Activated naive CD4-positive, alpha-beta T cell treated with anti-CD3 and anti-CD28 coated beads for 36 hours (primary cell): ENCODE measurements at places on chromosomes 7 and 10.

GRCh38 chr7:35695473-35695850 lies 527 bp upstream of the HERPUD2 start:
- peak overlapping the region; percentile 96 for H3K27ac ChIP-seq
- peaks cover 9% of the 10 kb centered on the region for H3K36me3 ChIP-seq
- H3K4me1 ChIP-seq, result peaks cover 37% of the 10 kb centered on the region
- DNase-seq, result peak; percentile 56
- H3K27me3 ChIP-seq, result no peaks in the 10 kb centered on the region
- peak overlapping the region; percentile 94 for H3K4me3 ChIP-seq

DNA sequence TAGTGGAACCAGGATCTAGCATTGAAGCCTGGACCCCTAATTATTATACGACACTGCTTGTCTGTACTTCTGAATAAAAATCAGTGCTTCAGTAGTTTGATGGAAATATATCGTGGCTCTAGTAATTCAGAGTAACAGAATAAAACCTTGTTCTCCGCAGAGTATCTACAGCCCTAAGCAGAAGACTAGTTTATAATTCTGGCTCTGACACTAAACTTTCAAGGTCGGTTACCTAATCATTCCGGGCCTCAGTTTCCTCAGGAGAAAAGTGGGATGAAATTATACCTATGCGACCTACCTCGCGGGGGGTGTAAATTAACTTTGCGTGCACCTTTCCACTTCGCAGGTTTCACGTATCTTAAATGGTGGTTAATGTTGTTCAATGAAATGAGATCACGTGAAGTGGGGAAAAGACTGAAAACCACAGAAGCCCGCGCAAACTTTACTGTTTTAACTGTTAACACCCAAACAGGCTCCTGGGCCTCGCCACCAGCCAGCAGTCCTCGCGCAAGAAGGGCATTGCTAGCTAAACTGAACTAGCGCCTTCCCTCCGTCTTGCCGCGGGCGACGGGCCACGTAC lies 615 bp downstream of the THAP5 start:
- peak; percentile 59 for DNase-seq
- peak overlapping the region; percentile 98 for H3K4me3 ChIP-seq
- H3K27ac ChIP-seq, result peak overlapping the region; percentile 99

- no peak for DNase-seq
- peaks cover 5% of the 10 kb centered on the region for H3K4me1 ChIP-seq
- no peak overlapping the region for H3K27ac ChIP-seq
- H3K27me3 ChIP-seq, result peaks cover 60% of the 10 kb centered on the region
- no peak overlapping the region for H3K4me3 ChIP-seq
Measured at GRCh38 chr7:64880322-64881297, 22.5 kb upstream of the ZNF273 start.

GRCh38 chr7:26022982-26023381 lies 129.0 kb upstream of the NFE2L3 start:
- H3K27ac ChIP-seq, result no peak overlapping the region
- H3K36me3 ChIP-seq, result no peaks in the 10 kb centered on the region
- H3K27me3 ChIP-seq, result peaks cover 9% of the 10 kb centered on the region
- H3K4me1 ChIP-seq, result no peaks in the 10 kb centered on the region

DNA sequence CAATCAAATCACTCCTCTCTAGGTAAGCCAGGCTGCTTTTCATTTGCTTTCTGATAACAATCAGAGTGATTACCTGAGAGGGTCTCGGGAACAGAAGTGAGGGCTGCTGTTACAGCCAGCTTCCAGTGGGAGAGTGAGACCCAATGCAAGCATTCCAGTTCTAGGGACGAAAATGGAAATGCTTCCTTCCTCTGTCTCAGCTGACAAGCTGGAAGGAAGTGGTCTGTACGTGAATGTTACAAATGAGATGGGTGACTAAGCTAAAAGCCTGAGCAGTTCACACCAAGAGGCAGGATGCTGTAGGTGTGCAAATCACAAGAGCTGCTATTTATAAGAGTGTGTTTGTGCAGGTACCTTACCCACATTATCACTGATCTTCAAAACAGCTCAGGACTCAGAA lies 772.4 kb downstream of the GRID1 start:
- peaks cover 19% of the 10 kb centered on the region for H3K4me1 ChIP-seq
- DNase-seq, result no peak
- H3K27me3 ChIP-seq, result no peaks in the 10 kb centered on the region
- H3K27ac ChIP-seq, result no peak overlapping the region

DNA sequence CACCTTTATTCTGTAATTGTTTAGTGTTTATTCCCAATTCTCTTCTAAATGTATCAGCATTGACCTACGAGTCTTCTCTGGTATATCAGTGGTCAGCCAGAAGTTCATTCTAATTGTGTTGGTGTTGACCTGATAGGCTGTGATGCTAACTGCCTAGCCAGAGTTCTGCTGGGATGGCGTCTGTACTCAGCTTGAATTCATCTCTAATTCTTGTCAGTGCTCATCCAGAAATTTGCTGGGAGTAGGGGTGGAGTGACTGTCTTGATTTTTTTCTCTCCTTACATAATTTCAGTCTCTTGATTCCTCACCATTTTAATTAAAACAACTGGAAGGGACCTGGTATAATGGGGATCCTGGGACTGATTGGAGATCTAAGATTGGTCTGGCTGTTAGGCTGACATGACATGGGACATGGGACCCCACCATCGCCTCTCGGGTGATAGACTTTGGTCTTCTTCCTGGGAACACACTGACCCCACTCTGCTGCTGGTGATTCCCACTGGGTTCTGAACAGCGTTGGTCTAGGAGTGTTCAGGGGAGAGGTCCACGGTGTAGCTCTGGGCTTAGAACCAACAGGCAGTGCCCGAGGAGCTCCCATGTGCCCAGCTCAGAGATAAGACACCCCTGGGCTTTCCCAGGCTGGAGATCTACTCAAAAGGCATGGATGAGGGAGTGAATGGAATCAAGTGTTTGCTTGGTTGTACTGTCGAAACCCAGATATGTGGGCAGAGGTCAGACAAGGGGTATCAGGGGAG lies 3.8 kb downstream of the NEURL1 start:
- H3K4me3 ChIP-seq, result no peak overlapping the region
- no peak overlapping the region for H3K27ac ChIP-seq
- H3K27me3 ChIP-seq, result peaks cover 59% of the 10 kb centered on the region
- no peaks in the 10 kb centered on the region for H3K36me3 ChIP-seq
- DNase-seq, result no peak

DNA sequence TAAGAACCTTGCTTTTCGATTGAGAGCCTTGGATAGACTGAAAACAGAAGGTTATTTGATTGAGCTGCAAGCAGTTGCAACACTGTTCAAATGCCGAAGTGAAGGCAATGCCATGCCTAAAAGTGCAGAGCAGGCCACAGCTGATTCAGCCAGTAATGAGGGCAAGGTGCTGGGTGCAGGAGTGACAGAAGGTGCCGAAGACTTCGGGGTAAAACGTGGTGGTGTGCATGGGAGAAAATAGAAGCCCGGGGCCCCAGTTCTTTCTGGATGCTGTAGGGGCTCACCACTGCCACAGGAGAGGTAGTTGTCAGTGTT lies 43.6 kb upstream of the GATAD1 start:
- peaks cover 2% of the 10 kb centered on the region for H3K36me3 ChIP-seq
- no peaks in the 10 kb centered on the region for H3K27me3 ChIP-seq
- H3K4me1 ChIP-seq, result peaks cover 12% of the 10 kb centered on the region
- no peak for DNase-seq

DNA sequence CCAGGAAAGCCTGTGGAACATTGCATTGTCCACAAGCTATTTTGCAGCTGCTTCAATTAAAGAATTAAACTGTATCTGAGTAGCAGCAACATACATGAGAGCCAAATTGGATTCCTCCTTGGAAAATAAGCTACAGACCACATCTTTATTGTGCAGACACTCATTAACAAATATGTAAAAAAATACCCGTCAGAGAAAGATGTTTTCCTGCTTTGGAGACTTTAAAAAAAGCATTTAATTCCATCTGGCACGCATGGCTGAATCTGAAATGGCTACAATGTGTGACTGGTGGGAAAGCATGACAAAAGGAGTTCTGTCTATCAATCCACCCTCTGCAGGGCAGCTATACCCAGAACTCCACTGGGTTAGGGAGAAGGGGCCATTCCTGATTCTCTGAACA lies 73.1 kb upstream of the HPS1 start:
- H3K4me3 ChIP-seq, result no peak overlapping the region
- H3K36me3 ChIP-seq, result no peaks in the 10 kb centered on the region
- peaks cover 7% of the 10 kb centered on the region for H3K27me3 ChIP-seq

- no peak overlapping the region for H3K27ac ChIP-seq
- no peak overlapping the region for H3K4me3 ChIP-seq
Measured at GRCh38 chr10:14737808-14738545, 36.7 kb downstream of the FAM107B start.

DNA sequence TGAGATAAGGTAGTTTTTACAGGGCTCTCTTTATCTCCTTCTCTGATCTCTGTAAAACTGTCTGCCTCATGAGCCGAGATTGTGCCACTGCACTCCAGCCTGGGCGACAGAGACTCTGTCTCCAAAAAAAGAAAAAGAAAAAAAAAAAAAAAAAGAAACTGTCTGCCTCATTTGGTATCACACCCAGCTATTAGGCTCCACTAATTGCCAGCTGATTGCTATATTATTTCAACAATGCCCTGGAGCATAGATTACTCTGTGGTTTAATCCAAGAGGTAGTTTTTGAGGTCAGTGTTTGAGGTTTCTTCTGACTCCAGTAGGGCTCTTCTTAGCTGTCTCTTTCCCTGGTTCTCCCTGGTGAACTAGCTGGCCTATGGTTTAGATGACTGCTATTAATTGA lies 268.1 kb upstream of the PLPP4 start:
- no peaks in the 10 kb centered on the region for H3K27me3 ChIP-seq
- H3K4me1 ChIP-seq, result no peaks in the 10 kb centered on the region
- H3K27ac ChIP-seq, result no peak overlapping the region
- H3K4me3 ChIP-seq, result no peak overlapping the region
- H3K36me3 ChIP-seq, result no peaks in the 10 kb centered on the region

DNA sequence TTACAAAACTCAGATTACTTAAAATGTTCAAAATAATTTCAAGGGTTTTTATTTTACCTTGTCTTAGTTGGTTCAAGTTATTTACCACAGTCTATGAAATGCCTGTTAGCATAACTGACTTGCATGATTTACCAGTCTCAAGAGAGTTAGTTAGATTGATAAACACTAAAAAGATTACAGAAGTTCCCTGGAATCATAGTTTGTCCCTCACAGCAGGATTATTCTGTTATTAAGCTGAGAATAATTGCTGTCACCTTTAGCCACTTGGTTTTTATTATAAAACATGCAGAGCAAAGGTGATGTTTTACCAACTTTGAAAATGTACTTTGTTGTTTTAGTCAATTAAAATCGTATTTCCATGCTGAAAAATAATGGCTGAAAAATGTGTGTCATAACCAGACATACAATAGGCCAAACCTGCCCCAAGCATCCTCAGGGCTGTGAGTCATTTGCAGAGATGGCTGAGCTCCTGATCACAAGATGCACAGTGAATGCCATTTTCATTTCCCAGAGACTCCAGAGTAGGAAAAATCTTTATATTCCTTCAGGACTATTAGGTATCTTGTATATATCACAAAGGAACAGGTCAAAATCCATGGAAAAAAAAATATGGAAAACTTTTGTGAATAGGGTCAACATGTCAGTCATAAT lies 87.8 kb upstream of the DKK1 start:
- H3K4me3 ChIP-seq, result no peak overlapping the region
- no peaks in the 10 kb centered on the region for H3K4me1 ChIP-seq
- H3K36me3 ChIP-seq, result no peaks in the 10 kb centered on the region
- peaks cover 7% of the 10 kb centered on the region for H3K27me3 ChIP-seq
- no peak overlapping the region for H3K27ac ChIP-seq
- DNase-seq, result no peak

- H3K27ac ChIP-seq, result peak overlapping the region; percentile 95
- H3K4me1 ChIP-seq, result peaks cover 47% of the 10 kb centered on the region
- H3K27me3 ChIP-seq, result no peaks in the 10 kb centered on the region
- peaks cover 7% of the 10 kb centered on the region for H3K36me3 ChIP-seq
- DNase-seq, result peak; percentile 51
Measured at GRCh38 chr7:39624442-39624807, 1.1 kb downstream of the RALA start.

GRCh38 chr7:13627455-13627854 lies 362.0 kb downstream of the ETV1 start:
- DNase-seq, result no peak
- no peaks in the 10 kb centered on the region for H3K4me1 ChIP-seq
- H3K4me3 ChIP-seq, result no peak overlapping the region

- no peaks in the 10 kb centered on the region for H3K36me3 ChIP-seq
- no peak overlapping the region for H3K27ac ChIP-seq
- DNase-seq, result no peak
Measured at GRCh38 chr10:60417024-60417423, 27.3 kb upstream of the ANK3 start.

DNA sequence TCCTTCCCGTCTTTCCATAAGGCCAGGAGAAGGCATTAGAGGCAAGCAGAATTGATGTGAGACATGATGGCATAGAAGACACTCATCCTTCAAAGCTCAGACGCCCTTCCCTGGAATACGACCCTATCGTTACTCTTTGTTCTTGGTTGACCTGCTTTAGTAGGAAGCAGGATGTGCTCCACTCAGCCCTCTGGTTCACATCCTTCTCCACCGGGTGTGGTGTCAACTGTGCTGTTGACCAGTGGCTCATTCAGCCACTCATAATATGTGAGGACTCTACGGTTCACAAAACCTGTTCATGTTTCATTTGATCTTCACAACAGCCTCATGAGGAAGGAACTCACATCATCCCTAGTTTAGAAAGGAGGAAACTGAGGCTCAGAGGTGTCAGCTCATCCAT lies 47.1 kb downstream of the ADRA2A start:
- no peaks in the 10 kb centered on the region for H3K4me1 ChIP-seq
- H3K27me3 ChIP-seq, result peaks cover 2% of the 10 kb centered on the region
- DNase-seq, result no peak
- H3K4me3 ChIP-seq, result no peak overlapping the region
- no peaks in the 10 kb centered on the region for H3K36me3 ChIP-seq

DNA sequence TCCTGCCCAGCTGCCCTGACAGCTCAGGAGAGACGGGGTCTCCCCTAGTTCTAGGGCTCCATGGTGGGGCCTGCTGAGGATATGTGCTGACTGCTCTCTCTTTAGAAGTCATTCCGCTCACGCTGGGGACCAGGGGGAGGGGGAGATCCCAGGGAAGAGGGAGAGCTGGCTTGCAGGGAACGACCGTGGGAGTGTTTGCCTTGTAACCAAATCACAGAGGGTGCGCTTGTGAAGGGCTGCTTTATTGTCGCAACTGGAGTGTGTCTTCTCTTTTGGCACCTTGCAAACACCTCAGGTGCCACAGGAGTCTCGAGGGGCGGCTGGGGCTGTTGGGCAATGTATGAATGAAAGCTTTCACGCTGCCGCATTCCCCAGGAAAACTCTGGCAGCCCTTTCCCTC lies 531.3 kb upstream of the MKI67 start:
- no peak for DNase-seq
- H3K4me1 ChIP-seq, result no peaks in the 10 kb centered on the region
- no peaks in the 10 kb centered on the region for H3K36me3 ChIP-seq
- no peak overlapping the region for H3K4me3 ChIP-seq
- peaks cover 3% of the 10 kb centered on the region for H3K27me3 ChIP-seq
- no peak overlapping the region for H3K27ac ChIP-seq

DNA sequence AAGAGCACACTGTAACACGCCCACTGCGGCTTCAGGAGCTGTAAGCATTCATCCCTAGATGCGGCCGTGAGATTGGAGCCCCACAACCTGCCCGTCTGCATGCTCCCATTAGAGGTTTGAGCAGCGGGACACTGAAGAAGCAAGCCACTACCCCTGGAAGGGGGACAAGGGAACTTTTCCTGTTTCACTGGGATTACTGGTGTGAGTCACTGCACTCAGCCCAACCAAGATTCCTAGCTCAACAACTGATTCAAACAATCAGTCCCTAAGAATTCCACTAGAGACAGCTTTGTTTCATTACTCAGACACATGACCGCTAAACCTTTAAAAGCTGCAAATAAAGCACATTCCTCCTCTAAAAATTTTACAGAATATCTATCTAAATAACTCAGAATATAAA lies 69.8 kb downstream of the ORC5 start:
- no peak overlapping the region for H3K27ac ChIP-seq
- H3K27me3 ChIP-seq, result no peaks in the 10 kb centered on the region
- H3K36me3 ChIP-seq, result peaks cover 25% of the 10 kb centered on the region
- no peak overlapping the region for H3K4me3 ChIP-seq
